ENCODE measurements at places on chromosomes 4 and X. TPM values are rescaled to one million over a fixed set of nuclear protein-coding genes. Genes with fewer than 3 reads are reported as not detected.

DNA sequence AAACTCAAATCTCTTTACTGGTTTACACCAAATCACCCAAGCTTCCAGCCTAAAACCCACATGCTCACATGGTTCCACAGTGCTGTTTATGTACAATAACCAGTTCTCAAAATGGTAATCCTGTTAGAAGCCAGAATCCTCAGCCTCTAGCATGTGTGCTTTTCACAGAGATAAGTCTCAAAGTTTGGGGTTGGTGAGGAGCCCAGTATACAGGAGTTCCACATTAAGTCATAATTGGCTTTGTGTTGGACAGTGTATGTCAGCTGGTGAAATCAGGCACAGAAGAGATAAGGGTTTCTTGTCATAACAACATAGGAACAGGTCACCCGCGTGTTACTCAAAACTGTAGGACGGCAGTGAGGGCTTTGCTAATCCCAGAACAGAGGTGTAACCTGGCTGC, at the start of gene TRIML1:
TSS of gene TRIML1 (plus strand) at position 301 of the 400 bp plus-strand sequence. CDS start 118 bp downstream, outside the sequence.
- no peaks in the 10 kb centered on the region for H3K36me3 ChIP-seq
- no peak within 1 kb of the TSS for H3K4me3 ChIP-seq
- H3K27me3 ChIP-seq: no peaks in the 10 kb centered on the region
- H3K4me1 ChIP-seq: no peaks in the 10 kb centered on the region
- no peak within 1 kb of the TSS for H3K27ac ChIP-seq

DNA sequence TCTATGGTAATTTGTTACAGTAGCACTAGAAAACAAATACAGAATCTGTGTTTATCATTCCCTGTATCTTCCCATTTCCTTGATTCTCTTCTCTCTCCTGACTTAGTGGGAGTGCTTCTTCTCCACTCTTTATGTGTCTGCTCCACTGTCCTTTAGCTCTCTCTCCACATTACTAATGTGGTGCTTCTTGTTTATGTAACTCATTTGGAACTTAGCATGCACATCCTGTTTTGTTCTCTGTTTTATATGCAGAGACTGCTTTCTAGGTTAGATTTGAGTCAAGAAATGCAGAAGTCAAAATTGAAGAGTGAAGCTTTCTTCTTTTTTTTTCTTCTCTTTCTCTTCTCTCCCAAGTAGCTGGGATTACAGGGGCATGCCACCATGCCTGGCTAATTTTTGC, 25.9 kb downstream of the ADH1A start:
- H3K36me3 ChIP-seq: no peaks in the 10 kb centered on the region
- no peak overlapping the region for H3K27ac ChIP-seq
- no peaks in the 10 kb centered on the region for H3K4me1 ChIP-seq
- DNase-seq: no peak
- no peaks in the 10 kb centered on the region for H3K27me3 ChIP-seq

- no peak overlapping the region for H3K27ac ChIP-seq
- no peaks in the 10 kb centered on the region for H3K36me3 ChIP-seq
- no peak for DNase-seq
- no peak overlapping the region for H3K4me3 ChIP-seq
Measured at GRCh38 chrX:39957816-39958566, 139.8 kb downstream of the BCOR start.

Gene GBA3
- not detected for total RNA-seq

Gene SMARCA1
- total RNA-seq: not detected

Gene ARR3
- not detected for total RNA-seq

Gene PCGF3
- 26.1 TPM for total RNA-seq

Gene VSIG4
- 0.68 TPM for total RNA-seq

Gene NOCT
- total RNA-seq: 20.3 TPM
